EH (cell line): ENCODE measurements at places on chromosomes 5 and 9.
A peak's percentile ranks its signal among the peaks of the same experiment; 100 is the strongest.

GRCh38 chr5:83548581-83548980 lies 77.0 kb downstream of the VCAN start:
- DNase-seq, result peak; percentile 14

DNA sequence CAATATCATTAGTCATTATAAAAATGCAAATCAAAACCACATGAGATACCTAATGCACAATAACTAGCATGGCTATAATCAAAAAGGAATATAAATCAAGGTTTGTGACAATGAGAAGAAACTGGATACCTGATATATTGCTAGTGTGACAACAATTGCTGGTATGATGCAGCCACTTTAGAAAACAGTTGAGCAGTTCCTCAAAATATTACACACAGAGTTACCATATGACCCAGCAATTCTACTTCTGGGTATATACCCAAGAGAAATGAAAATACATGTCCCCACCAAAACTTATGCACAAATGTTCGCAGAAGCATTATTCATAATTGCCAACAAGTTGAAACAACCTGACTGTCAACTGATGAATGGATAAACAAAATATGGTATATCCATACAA lies 339.7 kb upstream of the POU5F2 start:
- DNase-seq, result no peak

DNA sequence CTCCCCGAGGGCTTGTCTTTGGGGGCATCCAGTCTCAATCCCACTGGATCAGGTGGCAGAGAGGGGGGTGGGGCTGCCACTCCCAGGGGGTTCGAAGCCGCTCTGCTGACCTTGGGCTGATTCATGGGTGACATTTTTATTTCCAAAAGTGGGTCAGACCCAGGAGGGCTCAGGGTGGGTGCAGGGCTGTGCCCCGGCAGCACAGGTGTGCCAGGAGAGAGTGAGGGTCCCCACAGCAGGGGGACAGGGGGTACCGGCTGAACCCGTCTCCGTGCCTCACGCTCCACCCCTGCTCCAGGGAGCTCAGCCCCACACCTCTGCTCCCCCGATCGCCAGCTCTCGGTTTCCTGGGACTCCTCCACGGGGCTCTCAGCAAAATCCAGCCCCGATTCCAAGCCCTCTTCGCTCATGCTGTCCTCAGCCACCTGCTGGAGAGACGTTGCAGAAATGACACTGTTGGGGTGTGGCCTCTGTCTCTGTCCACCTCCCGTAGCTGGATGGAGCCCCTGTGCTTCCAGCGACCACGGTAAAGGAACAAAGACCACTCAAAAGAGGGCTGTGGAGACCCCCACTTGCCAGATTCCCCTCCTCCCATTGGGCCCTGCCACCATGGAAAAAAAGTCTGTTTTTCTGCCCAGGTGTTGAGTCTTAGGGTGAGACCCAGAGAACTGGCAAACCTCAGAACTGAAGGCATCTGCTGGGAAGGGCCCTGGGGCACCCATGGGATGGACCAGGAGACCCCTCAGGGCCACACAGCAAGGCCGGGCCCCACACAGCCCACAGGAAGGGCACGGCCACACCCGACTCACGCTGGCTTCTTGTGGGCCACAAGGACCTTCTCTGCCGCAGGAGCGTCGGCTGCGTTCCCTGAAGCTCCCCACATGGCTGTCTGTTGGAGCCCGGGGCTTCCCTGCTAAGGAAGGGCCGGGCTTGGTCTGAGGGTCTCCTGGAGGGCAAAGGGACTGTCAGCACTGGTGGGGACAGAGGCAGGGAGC lies 10.6 kb upstream of the QSOX2 start:
- DNase-seq, result no peak

GRCh38 chr5:40308867-40309266 lies 370.8 kb upstream of the PTGER4 start:
- DNase-seq, result no peak
